ENCODE measurements at places on chromosomes 16 and 17.

GRCh38 chr17:11182430-11182829 lies 58.6 kb upstream of the SHISA6 start:
- no peak for DNase-seq

DNA sequence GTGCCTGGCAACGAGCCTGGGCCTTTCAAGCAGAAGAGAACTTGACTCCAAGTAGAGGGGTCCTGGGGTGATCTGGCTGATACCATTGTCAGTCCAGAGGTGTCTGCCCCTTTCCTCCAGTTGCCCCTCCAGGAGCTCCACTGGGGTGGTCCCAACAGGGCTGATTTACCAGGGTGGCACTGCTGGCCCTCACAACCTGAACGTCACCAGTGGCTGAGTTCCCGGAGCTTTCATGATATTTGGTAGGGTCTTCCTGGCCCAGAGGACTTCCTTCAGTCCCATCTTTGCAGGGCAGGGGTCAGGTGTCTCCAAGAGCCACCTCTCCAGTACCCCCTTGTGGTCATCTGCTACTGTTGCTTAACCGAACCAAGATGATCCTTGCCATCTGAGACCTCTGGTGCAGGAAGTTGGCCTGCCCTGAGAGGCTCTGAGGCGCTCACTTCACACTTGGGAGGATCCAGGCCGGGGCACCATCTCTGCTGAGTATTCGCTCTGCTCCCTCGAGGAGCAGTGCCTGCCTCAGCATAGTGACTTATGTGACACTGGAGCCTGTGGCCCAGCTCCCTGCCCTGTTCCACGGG lies 3.5 kb downstream of the LIMD2 start:
- no peak for DNase-seq

DNA sequence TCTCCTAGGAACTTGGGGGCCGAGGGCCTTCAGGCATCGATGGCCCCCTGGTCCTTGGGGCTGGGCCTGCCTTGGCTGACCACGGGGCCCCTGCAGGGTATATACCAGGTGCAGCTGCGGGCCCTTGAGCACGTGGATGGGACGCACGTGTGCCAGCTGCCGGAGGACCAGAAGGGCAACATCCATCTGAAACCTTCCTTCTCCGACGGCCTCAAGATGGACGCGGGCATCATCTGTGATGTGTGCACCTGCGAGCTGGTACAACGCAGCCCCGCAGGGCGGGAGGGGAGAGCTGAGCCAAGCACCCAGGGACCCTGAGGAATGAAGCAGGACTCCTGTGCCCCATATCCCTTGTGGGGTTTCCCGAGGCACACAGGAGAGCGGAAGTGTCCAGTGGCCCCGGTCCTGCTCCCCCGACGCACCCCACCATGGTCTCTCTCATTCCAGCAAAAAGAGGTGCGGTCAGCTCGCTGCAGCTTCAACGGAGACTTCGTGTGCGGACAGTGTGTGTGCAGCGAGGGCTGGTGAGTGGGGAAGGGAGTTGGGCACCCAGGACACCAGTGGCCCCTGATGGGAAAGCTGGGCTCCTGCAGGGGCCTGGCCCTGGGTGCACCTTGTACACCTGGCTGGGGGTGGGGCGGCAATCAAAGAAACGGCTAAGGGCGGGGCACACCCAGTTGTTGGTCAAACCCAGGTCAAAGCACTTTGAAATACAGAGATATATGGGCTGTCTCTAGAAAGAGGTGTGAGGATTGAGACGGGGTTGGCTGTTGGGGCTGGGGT lies 10.6 kb downstream of the ITGB4 start:
- DNase-seq: no peak

- DNase-seq: no peak
These were observed 191.0 kb upstream of the RPL38 start for GRCh38 chr17:74012465-74012864.

GRCh38 chr16:54602666-54603065 lies 316.1 kb upstream of the IRX3 start:
- no peak for DNase-seq

GRCh38 chr17:67491009-67491680 lies 114.1 kb downstream of the PITPNC1 start:
- no peak for DNase-seq

- no peak for DNase-seq
These were observed 38.9 kb downstream of the ZNF750 start for GRCh38 chr17:82800885-82801284.

GRCh38 chr16:89036776-89037175 lies 56.9 kb upstream of the ACSF3 start:
- no peak for DNase-seq

DNA sequence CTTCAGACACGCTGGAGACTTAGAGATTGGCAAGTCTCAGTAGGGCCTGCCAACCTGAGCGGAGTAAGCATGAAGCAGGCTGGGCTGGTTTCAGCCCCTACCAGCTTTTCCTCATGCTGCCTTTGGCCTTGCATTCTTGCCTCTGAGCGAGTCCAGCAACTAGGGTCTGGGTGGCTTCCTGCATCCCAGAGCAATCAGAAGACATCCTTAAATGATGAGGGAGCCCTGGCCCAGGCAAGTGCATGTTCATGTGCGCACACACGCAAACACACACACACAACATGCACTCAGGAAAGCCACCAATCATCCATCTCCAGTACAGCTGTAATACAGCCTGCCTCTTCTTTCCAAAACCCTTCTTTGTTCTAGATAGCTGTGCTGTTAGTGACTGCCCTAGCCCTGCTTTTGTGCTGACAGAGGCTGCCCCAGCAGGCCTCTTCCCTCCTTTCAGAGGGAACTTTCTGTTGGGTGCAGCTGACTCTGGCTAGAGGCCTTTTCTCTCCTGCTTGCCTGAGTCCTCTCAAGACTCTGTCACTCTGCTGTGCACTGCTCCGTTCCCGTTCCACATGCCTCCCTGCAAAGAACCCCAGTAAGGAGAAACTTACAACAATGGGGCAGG lies 30.7 kb upstream of the TBX2 start:
- no peak for DNase-seq

DNA sequence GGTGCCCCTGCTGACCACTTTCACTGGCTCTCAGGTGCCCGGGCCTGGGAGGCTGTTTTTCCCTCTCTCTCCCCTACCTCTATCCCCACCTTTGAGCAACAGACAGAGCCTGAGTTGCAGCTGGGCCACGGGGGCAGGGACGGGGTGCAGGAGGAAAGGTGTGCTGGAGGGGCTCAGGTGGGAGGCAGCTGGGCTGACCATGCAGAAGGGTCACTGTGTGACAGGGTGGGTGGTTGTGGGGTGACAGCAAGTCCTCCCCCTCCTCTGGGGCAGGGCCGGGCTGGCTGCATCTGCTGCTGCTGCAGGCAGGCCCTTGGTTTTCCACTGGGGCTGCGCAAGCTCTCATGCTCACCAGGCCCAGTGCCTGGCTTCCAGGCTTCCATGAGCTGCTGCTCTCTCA lies 6.6 kb downstream of the ZNF319 start:
- DNase-seq: no peak

GRCh38 chr16:56534847-56535383 lies 15.1 kb upstream of the BBS2 start:
- no peak for DNase-seq

DNA sequence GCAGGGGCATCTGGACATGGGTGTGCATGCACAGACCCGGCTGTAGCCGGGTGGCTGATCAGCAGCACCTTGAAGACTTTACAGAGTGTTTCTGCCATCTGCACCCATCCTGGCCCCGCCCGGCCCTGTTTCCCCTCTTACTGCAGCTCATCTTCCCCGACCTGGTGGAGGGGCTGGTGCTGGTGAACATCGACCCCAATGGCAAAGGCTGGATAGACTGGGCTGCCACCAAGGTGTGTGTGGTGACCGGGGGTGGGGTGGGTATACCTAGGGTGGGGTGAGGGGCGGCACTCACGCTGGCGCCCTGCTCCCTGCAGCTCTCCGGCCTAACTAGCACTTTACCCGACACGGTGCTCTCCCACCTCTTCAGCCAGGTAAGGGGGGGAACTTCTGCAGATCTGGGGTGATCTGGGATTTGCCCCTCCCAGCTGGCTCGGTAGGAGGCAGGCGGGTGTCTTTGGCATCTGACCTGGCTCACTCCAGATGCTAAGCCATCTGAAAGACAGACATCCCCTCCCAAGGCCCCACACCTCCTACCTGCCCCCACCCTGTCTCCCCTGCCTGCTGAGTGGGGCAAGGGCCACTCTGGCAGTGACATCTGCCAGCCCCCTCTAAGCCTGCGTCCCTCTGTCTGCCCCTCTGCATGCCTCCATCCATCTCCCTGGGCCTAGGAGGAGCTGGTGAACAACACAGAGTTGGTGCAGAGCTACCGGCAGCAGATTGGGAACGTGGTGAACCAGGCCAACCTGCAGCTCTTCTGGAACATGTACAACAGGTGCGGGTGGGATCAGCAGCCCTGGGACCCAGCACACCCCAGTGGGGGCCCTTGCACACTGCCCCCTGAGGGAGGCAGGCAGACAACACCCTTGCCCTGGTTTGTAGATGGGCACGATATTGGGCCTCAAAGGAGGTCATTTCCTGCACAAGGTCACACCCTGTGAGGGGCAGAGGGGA lies 6.6 kb downstream of the NDRG4 start:
- no peak for DNase-seq

DNA sequence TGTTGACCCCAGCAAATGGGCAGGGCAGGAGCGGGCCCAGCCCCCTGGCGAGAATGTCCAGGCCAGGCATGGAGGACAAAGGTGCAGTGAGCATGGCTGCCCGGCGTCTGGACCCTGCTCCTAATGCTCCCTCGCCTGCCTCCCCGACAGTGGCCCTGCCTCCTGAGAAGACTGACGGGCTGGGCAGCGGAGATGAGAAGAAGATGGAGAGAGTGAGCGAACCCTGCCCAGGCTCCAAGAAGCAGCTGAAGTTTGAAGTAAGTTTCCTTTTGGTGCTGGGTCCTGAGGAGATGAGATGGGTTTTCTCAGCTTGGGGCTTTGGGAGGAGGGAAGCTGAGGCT lies 59.7 kb downstream of the SNX20 start:
- DNase-seq: no peak

GRCh38 chr16:67942200-67942509 lies 1.8 kb downstream of the LCAT start:
- no peak for DNase-seq

DNA sequence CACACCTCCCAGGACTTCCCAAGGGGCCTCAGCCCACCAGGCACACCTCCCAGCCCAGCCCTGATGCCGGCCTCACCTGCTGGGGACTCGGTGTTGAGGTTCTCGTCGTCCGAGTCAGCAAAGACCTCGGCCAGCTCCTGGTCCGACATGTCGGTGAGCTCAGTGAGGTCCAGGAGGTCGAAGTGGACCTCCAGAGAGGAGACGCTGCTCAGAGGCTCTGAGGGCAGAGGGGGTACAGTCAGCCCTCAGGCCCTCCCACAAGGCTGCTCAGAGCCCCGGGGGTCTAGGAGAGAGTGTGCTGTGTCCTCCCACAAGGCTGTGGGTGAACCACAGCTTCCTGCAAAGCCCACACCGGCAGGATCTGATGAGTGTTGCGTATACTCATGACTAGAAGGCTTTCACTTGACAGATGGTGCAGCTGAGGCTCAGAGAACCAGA lies 10.5 kb downstream of the DBNDD1 start:
- DNase-seq: peak; percentile 18

- DNase-seq: no peak
These were observed 1.9 kb upstream of the MAP3K14 start for GRCh38 chr17:45318561-45319230.

DNA sequence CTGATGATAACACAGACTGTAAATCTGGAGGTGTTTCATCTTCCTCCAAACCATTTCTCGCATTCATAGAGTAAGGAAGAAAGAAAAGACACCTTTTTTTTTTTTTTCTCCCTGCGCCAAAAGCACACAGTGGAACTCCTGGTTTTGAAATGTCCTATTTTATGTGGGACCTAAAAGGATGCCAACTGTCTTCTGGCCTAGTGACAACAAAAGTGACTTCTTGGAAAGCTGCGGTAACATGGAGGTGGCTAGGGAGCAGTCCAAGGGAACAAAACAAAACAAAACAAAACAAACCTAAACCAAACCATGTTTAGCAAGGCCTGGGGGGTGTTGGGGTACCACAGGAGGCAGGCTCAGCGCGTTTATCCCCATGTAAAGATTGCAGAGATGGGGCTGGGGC lies 174.8 kb downstream of the XYLT1 start:
- no peak for DNase-seq

- DNase-seq: no peak
These were observed 152.9 kb upstream of the MYOCD start for GRCh38 chr17:12512694-12513355.

GRCh38 chr17:57195785-57196460 lies 60.4 kb upstream of the MSI2 start:
- DNase-seq: no peak

DNA sequence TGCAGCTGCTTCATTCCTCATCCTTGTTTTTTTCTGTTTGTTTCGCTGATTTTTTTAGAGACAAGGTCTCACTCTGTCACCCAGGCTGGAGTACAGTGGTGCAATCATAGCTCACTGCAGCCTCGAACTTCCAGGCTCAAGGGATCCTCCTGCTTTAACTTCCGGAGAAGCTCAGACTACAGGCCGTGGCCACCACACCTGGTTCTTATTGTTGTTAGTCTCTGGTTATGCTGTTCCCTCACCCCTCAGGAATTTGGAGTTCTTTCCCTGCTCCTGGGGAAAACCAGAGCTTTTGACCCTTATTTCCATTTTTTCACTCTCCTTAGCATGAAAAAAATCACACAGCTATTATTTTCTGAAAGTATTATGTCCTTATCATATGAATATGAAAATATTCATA lies 1.8 kb downstream of the ODF4 start:
- DNase-seq: no peak

DNA sequence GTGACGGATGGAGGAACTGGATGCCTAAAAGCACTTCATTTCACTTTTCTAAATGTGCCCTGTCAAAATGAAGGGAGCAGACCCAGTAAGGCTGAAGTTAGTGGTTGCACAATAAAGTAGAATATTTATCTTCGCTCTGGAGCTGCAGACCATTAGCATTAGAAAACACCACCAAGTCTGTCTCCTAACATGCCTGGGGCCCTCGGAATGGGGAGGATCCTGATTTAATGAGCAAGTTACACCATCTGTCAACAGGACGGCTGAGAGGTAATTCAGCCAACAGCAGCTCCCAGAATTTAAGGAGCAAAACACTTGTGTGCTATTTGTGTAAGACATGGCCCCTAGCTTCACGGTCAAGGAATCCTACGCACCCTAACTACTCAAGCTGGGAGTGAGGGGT lies 22.3 kb downstream of the CA10 start:
- DNase-seq: no peak

GRCh38 chr16:65547772-65548446 lies 426.0 kb upstream of the CDH11 start:
- DNase-seq: no peak

DNA sequence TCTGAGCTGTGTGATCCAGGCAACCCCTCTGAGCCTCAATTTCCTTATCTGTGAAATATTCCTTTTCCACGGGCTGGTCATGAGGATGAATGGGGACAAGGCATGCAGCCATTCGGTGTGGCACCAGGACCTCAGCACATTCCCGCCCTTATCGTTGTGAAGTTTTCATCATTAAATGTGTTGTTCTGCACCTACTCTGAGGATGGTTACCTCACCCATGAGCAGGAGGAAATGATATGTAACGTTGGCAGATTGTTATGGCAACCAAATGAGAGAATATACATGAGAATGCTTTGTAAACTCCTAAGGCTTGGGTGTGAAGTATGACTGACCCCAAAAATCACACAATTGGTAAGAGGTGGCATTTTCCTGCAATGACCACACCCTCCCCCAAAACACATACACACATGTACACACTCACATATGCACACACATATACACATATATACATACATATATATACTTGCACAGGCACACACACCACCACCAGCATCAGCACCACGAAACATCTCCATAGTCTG lies 39.5 kb downstream of the SMARCE1 start:
- DNase-seq: no peak

GRCh38 chr17:77354670-77355455 lies 214.1 kb downstream of the SEC14L1 start:
- no peak for DNase-seq

- DNase-seq: peak; percentile 83
These were observed 725 bp downstream of the KRTAP16-1 start for GRCh38 chr17:41308251-41308917.

- DNase-seq: no peak
These were observed 101.4 kb downstream of the ITFG1 start for GRCh38 chr16:47359478-47359877.
